ENCODE measurements at places on chromosomes 11 and 22.
A peak's percentile ranks its signal among the peaks of the same experiment; 100 is the strongest.

DNA sequence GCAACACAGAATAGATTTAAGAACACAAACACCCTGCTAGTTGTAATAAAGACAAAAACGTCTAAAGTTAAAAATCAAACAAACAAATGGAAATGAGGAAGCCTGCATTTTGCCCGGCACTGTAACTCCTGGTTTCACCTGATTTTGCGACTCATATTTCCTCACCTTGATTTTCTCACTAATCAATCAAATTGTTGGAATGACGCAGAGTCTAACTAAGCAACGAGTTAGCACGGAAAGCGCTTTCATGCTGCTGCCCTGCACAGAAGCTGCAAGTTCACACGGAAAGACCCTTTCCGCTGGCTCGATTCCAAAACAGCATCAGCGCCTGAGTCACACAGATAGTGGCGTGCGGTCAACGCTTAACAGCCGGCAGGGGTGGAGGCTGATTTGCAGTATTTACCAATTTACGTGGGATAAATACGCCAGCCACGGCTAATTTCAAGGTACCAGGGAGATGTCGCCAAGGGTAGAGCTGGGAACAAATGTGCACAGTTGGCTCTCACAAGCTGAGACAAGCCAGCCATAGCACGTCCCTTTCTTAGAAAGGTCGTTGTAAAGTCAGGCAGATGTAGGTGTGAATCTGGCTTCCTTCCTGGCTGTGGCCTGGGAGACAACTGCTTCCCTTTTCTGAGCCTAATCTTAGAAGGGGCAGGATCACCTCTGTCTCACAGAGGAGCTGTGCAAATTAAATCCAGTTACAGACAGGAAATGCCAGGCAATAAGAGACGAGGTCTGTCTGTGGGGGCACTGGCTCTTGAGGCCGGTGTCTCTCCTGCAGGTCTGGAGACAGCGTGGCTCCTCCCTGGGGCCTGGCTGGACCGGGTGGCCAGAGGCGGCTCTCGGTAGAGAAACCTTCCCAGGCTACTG, 76.9 kb upstream of the TTLL12 start:
- DNase-seq = peak; percentile 86

GRCh38 chr11:16883174-16883573, 131.0 kb downstream of the PLEKHA7 start:
- no peak for DNase-seq

- DNase-seq = no peak
Observed at GRCh38 chr11:86773513-86774252, 26.7 kb upstream of the PRSS23 start.

DNA sequence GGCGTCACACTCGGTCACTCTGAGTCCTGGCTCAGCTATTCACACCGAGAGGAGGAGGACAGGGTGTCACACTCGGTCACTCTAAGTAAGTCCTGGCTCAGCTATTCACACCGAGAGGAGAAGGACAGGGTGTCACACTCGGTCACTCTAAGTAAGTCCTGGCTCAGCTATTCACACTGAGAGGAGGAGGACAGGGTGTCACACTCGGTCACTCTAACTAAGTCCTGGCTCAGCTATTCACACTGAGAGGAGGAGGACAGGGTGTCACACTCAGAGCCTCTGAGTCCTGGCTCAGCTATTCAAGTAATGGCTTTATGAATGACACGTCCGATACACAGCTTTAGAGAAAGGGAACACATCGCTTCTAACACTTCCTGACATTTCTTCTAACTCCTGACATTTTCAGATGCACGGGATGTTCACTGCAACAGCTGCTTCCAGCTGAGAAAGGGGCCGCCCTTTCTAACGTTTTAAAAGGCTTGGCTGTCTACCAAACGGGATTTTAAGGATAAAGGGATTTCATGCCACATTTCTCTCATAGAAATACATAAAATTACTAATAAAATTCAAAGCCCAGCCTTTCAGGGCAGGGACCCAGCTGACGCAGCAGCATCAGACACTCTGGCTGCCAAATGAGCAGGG, 28.1 kb downstream of the DRD4 start:
- DNase-seq = no peak

DNA sequence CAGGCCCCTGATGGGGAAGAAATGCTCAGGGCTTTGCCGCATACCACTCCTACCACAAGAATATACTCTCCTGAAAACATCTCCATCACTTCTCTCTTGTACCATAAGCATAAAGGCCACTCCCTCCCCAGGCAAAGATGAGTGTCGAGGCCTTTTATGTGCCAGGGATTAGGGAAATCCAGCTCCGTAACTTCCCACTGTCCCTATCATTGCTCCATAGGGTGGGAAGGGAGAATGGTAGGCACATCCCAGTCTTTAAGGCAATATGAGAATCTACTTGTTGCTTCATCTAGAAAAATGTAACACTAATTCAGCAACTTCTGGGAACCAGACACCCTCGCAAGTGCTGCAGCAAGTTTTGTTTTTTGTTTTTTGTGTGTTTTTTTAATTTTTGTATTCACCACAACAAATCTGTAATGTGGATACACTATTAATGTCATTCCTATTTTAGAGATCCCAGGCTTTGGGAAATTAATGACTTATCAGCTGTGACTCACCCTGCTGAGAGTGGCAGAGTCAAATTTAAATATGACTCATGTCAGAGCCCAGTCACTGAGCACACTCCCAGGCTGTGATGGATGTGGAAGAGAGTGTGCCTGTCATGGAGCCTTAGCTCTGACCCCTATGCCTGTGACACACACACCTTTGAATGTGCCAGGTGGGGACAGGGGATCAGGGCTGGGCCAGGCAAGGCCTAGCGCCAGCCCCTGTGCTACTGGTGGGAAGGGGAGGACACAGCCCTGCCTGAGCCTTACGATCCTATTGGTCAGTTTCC, 23.4 kb downstream of the PANX1 start:
- peak; percentile 31 for DNase-seq

- no peak for DNase-seq
Observed at GRCh38 chr11:74731301-74732094, at the start of gene CHRDL2. Gene CHRDL2, minus strand, starts transcription at chr11:74731426. Its CDS starts 538 bp downstream, at chr11:74730888.

DNA sequence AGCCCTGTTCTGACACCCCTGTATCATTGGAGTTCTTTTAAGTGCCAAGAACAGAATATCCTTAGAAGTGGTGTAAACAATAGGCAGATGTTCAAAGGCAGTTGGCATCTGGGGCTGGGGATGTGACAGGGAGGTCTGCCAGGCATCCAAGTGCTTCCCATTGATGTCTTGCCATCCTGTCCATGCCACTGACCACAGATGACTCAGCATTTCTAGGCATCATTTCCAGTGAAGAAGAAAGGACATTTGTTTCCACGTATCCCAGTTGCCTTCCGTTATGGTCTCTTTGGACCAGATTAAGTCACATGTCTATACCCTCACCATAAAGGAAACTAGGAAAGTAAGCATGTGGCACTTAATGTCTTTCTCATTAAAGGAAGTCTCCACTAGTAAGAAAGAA, 76.7 kb upstream of the BARX2 start:
- DNase-seq = no peak

DNA sequence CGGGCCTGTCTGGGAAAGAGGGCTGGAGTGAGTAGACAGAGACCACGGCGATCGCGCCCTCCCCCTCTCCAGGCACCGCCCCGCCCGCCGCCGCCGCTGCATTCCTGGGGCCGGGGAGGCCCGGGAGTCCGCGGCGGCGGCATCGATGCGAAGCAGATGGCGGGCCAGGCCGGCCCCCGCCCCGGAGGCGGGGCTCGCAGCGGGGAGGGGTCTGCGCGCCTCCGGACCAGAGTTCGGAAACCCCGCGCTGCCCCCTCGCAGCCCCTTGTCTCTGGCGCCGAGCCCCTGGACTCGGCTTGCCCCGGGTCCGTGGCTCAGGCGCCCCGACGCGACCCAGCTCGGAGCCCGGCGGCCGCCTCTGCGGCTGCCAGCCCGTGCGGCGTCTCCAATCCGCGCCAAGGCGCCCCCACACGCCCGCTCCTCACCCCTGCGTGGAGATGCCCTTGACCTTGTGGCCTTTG, 1.3 kb downstream of the SCARF2 start:
- DNase-seq = no peak

GRCh38 chr11:120929664-120930154, 94.2 kb upstream of the TBCEL start:
- peak; percentile 41 for DNase-seq

GRCh38 chr11:18986744-18987143, 47.5 kb upstream of the MRGPRX1 start:
- no peak for DNase-seq

DNA sequence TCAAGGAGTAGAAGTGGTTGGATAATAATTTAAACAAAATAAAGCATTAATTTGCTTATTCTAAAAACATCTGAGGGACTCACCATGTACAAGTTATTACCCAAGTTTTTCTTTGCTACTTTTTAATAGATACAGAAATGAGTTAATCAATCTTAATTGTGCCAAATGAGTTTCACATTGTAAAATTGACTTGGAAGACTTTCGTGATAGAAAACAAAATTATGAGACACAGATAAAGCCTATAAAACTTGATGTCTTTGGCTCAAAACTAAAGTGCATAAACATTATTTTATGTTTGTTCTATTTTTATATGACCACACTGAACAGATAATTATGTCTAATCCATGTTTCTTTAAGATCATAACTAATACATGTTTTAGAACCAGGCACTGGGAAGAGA, 10.1 kb upstream of the CWF19L2 start:
- DNase-seq = no peak

DNA sequence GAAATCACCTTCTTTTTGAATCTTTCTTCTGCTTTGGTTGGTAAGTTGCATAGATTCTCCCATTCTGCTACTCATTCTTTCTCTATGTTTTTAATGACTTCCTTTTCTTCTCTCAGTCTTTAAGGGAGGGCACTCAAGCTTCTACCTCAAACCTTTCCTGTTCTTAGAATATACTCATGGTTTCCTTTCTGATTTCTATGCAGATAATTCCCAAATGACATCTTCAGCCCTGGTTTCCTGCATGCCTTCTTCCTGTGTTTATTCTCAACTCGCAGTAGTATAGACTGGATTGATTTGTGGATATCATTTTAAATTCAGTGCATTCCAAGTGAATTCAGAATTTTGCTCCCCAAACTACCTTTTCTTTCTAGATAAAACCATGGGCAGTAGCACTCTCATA, 803.6 kb downstream of the METTL15 start:
- no peak for DNase-seq

DNA sequence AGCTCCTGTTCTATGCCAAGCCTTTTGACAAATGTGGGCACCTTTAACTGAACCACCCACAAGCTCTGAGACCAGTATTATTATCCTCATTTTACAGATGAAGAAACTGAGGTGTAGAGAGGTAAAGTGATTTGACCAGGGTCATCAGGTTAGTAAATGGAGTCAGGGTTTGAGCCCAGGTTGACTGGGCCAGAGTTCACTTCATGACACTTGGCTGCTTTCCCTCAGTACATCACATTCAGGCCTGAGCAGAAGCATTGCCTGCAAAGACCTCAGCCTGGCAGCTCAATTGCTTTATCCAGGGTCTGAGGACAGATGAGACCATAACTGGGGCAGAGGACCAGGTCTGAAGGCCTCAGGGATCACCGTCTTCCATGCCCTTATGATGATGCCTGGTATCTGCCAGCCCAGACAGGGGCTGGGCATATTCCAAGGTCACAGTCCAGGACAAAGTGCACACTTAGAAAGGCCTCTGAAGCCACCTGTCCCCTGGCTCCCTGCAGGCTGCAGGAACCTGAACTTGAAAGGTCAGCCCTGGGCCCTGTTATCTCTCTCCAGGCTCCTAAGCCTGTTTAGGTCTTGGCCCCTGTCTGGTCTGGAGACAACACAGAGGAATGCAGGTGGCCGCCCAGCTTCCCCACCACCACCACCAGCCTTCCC, 32.0 kb downstream of the POU2AF3 start:
- no peak for DNase-seq

DNA sequence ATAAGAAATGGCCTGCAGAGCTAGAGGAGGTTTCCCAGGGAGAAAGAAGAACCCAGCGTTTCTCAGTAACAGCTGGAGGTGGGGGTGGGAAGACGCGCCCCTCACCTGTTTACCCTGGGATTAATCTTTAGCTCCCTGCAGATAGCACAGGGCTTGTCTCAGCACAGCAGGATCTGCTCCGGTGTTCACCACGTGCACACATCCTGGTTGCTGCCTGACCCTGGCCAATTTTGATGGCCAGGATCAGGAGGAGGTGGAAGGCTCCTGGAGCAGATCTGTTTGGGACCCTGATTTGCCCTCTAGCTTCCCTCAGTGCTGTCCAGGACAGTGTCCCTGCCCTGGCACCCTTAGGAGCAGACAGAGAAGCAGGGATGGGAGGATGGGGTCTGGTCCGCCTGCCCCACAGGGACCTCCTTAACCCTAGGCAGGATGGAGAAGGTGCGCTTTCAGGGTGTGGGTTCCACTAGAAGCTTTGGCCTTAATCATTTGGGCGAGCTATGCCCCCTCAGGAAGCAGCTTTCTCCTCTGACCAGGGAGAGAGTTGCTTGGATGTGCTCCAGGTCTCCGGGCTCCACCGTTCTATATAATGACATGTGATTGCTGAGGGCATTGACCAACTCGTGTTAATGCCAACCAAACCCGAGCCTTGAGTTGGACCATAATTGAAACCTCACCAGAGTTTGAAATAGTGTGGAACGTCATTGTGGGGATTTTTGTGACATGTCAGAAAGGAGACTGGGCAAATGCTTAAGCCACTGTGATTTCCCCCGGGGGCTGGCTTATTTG, 19.3 kb downstream of the UPB1 start:
- DNase-seq = no peak
